ENCODE measurements at places on chromosomes 2 and 18.
A peak's percentile ranks its signal among the peaks of the same experiment; 100 is the strongest.

DNA sequence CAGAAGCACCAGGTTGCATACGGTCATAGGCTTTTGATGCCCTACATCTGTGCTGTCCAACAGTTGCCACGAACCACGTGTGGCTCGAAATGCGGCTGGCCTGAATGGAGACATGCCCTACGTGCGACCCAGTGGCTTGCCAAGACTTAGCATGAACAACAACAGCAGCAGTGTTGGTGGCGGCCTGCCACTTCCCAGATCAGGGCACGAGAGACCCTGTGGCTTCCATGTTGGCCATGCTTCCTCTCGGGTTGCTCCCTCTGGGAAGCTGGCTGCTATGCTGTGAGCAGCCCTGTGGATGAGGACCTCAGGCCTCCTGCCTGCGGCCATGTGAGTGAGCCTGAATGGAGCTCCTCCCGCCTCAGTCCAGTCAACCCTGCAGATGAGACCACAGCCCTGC lies 212.3 kb downstream of the HDAC4 start:
- DNase-seq = no peak

GRCh38 chr2:141260911-141261310 lies 869.9 kb downstream of the LRP1B start:
- DNase-seq = no peak

DNA sequence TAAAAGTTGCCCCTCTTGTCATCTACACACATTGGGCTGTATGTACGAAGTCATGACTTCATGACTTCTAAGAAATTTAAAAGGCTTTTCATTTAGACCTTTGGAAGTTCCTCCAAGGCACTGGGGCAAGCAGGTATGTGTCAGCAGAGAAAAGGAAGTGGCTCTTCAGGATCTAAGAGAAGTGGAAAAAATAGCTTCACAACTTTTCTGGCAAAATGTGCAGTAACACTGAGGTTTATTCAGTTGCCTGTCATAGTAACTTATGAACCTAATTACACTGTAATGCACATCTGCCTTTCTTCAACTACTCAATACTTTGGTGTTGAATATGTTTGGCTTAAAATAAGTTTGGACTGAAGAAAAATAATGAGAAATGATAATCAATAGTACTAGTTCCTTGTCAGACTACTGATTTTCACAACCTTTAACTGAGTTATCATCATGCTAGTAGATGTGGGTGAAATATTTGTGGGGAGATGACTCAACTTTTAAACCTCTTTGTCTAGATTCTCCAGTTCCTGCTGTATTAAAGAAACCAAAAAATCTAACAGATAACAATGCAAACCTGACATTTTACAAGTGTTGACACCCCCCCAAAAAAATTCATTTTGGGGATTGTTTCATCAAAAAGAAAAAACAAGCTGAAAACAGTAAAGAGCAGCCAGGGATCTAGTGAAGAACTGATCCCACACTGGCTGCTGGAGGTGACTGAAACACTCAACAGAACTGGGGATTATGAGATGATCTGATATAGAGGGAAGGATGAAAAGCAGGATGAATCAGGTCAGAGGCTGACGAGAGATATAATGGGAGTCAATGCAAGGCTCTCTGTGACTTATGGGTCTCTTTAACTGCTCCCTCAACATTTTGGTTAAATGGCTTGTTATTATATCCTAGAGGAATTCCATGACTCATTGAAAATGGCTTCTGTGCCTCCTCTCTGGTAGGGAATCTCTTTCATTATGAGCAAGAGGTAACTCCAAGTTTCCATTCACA lies 84.6 kb downstream of the COLEC12 start:
- no peak for DNase-seq

- no peak for DNase-seq
Observed at GRCh38 chr18:36297417-36298125, at the start of gene FHOD3. Gene FHOD3, plus strand, starts transcription at chr18:36297713. Its CDS starts 123 bp downstream, at chr18:36297836.

- DNase-seq = no peak
Observed at GRCh38 chr2:178415979-178416378, 35.0 kb downstream of the PRKRA start.

GRCh38 chr2:121565389-121566250 lies 34.9 kb downstream of the RNU4ATAC start:
- no peak for DNase-seq

DNA sequence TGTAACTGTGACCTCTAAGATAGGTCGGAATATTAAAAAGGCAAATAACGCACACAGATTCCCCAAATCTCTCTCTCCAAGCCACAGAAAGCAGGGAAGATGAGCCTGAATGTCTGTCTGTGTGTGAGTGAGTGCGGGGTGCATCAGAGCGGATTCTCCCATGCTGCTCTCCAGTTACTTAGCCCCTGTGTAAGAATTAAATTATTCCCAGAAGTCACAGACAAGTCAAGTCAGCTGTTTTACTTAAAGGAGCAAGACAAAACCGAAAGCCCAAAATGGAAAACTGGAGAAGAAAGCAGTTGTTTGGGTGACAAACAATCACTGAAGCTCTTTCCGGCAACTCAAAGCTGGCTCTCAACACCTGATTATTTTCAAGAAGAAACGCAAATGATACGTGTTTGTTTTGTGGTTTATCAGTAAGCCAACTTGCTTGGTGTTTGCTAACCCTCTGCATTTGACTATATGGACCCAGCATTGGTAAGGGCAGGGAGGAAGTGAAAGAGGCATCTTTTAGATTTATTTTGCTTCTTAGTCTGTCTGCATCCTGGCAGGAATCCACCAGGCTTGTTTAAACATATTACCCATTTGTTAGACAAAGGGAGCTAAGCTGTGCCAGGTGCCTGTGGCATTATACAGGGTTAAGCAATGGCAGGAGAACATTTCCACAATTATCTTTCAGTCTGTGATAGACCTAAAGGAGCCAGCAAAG lies 121.5 kb upstream of the CREB1 start:
- no peak for DNase-seq

DNA sequence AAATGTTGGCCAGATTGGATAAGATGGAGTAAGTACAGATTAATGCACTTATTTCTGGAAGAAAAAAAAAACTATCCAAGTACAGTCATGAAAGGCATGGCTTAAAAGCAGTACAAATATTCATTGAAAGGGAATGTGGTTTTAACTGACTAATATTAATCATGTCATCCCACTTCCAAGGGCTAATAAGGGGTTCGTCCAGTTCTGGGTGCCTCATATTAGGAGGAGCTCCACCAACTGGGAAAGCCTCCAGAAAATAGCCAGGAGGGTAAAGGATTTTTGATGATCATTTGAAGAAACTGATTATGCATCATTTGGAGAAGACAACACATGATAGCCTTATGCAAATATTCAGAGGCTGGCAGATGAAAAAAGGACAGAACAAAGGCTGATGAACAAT lies 115.2 kb upstream of the ARL5A start:
- no peak for DNase-seq

DNA sequence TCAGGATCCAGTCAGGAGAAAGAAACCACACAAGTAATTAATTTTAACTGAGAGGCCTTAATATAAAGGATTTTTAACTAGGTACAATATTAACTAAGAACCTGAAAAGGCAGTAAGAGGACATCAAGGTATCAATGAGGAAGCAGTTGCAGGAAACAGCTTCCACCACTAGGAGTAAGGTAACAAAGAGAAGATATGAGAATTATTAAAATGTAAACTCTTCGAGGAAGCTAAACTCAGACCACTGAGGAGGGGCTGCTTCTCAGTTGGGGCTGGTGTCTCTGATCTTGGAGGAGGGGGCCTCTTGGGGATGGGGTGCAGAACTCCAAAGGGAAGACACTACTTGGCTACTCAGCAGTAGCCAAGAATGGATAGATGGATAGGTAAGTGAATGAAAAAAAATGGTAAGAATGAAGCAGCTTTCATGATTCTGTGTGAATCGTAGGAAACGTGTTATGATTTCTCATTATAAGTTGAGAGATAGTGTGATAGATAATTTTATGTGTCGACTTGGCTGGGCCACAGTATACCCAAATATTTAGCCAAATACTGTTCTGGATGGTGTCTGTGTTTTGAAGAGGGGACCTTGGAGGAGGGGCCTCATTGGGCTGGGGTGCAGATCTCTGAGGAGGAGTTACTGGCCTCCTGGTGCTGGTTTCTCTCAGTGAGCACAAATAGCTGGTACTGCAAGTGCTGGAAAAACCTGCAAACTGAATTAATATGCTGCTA lies 547.7 kb upstream of the LRRTM1 start:
- DNase-seq = no peak

DNA sequence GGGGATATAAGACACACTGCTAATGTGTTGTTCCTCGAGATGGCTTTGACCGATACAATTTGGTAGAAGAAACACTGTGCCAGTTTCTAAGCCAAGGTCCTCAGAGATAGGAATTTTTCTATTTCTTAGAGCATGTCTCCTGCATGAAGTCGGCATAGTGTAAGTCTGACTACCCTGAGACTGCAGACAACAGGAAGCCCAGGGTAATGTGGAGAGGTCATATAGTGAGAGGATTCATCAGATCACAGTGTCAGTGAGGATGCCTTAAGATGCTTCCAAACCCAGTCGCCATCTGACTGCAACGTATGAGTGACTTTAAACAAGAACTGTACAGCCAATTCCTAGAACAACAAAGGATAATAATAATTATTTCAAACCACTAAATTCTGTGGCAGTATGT lies 818.3 kb upstream of the GYPC start:
- DNase-seq = no peak

GRCh38 chr2:149687052-149687427 lies 99.5 kb upstream of the MMADHC start:
- no peak for DNase-seq

GRCh38 chr2:185835974-185836373 lies 97.4 kb downstream of the FSIP2 start:
- no peak for DNase-seq

- DNase-seq = no peak
Observed at GRCh38 chr2:60475123-60475830, 78.2 kb downstream of the BCL11A start.

- no peak for DNase-seq
Observed at GRCh38 chr18:45019469-45019868, 338.8 kb downstream of the SETBP1 start.

- no peak for DNase-seq
Observed at GRCh38 chr18:58212274-58212673, 168.2 kb downstream of the NEDD4L start.

- DNase-seq = no peak
Observed at GRCh38 chr18:5824370-5824984, 70.8 kb downstream of the TMEM200C start.

GRCh38 chr2:192072778-192073177 lies 122.0 kb downstream of the TMEFF2 start:
- no peak for DNase-seq

- no peak for DNase-seq
Observed at GRCh38 chr18:53534695-53535094, 689.8 kb downstream of the MBD2 start.

- no peak for DNase-seq
Observed at GRCh38 chr2:56448403-56449001, 264.7 kb downstream of the CCDC85A start.

DNA sequence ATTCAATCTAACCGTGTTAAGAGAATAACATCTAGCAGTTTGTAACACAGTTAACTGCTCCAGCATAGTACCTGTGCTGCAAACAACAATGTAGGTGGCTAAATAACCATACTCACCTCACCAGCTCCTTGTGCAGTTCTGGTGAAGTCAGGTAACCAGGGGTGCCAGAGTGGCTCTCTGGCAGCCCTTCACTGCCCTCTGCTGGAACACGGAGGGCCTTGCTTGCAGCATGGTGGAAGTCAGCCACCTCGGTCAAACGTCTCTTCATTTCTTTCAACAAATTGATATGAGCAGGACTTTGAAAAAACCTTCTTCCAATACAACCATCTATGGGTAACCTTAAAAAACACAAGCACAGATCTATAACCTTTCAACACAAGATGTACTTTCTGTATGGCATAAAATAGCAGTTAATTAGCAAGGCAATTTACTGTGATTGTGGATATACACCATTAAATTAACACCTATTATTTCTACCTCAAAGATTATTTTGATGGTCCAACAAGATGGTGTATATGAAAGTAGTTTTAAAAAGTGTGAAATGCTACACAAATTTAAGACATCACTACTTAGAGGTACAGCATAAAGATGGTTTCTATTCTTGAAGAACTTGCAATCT lies 56.6 kb downstream of the EPG5 start:
- peak; percentile 23 for DNase-seq

GRCh38 chr2:20722592-20723240 lies 55.8 kb downstream of the GDF7 start:
- DNase-seq = no peak

GRCh38 chr2:23497063-23497462 lies 112.1 kb downstream of the KLHL29 start:
- DNase-seq = no peak

GRCh38 chr18:79933765-79934164 lies 17.7 kb downstream of the SLC66A2 start:
- DNase-seq = no peak

DNA sequence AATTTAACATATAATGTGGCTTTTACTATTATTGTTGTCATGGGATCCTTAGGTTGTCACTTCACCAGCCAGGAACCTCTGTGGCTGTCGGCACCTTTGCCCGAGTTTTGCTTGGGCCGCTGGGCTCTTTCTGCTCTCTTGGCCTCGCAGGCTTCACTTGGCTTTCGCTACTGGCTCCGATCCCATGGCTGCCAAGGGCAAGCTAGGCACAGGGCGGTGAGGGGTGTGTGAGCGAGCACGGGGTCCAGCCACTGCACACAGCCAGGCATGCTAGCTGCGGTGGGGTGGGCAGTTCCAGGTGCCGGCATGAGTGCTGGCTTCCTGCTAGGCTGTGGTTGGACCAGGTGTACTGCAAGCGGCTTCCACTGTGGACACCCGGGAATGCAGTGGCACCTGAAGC lies 23.4 kb upstream of the RAPGEF4 start:
- DNase-seq = no peak

DNA sequence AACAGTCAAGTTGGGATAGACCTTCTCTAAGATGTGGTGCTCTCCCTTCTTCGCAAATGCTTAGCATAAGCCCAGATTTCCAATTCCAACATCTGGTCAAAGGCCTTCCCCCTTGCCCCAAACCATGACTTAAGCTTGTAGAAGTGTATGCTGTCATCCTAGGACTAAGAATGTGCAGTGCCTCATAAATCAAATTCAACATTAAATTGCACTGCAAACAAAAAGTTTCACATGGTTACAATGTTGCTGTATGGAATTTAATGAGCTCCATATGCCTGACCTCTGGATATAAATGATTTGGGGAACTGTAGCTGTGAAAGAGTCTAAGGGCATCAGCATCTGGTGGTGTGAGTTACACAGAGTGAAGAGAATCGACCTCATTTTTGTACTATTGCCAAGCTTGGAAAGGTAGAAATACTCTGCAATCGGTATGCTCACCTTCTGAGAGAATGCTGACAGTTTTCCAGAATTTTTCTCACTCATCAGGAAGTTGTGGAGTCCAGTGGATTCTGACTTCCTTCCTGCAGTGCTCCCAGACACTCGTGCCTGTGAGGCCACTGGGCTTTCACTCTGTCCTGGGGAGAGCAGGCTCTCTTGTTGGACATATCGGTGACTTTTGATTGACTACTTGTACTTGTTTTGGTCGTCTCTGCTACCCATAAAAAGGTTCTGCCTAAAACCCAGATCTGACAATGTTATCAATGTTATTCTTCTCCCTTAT lies 40.6 kb downstream of the FASTKD2 start:
- no peak for DNase-seq

- no peak for DNase-seq
Observed at GRCh38 chr2:45664635-45665261, 13.3 kb downstream of the PRKCE start.
